Subcutaneous preadipocyte (primary cell): ENCODE measurements at places on chromosomes 16 and 17. TPM values are rescaled to one million over a fixed set of nuclear protein-coding genes. Genes with fewer than 3 reads are reported as not detected.

The DOC2B gene
- total RNA-seq = not detected in 2 replicates

The ENPP7 gene
- total RNA-seq = not detected in 2 replicates

The NOG gene
- not detected in 2 replicates for total RNA-seq

The CDK5RAP3 gene
- 31.5 and 37.1 TPM in 2 replicates for total RNA-seq

The BRCA1 gene
- total RNA-seq = 18.4 and 36.2 TPM in 2 replicates

The ZNF19 gene
- 2.5 and 3.7 TPM in 2 replicates for total RNA-seq

The RPA1 gene
- total RNA-seq = 19.0 and 20.6 TPM in 2 replicates

The MT3 gene
- not detected in 2 replicates for total RNA-seq

The MTMR4 gene
- 40.1 and 64.3 TPM in 2 replicates for total RNA-seq

The CRYBA1 gene
- not detected in 2 replicates for total RNA-seq

The POLG2 gene
- 9.9 and 11.5 TPM in 2 replicates for total RNA-seq

The CACNA1G gene
- total RNA-seq = 0.39 and 0.73 TPM in 2 replicates

The C17orf78 gene
- not detected in 2 replicates for total RNA-seq

The PPL gene
- 63.1 and 90.0 TPM in 2 replicates for total RNA-seq

The IL17C gene
- total RNA-seq = not detected in 2 replicates

The WSCD1 gene
- total RNA-seq = 0.20 TPM in 1 of 2 replicates, not detected in the other

The PHOSPHO1 gene
- total RNA-seq = under 0.01 TPM in 1 of 2 replicates, not detected in the other

The ADAD2 gene
- total RNA-seq = not detected in 2 replicates
